NB4 (cell line): ENCODE measurements at places on chromosomes 3 and 15.
A peak's percentile ranks its signal among the peaks of the same experiment; 100 is the strongest.

DNA sequence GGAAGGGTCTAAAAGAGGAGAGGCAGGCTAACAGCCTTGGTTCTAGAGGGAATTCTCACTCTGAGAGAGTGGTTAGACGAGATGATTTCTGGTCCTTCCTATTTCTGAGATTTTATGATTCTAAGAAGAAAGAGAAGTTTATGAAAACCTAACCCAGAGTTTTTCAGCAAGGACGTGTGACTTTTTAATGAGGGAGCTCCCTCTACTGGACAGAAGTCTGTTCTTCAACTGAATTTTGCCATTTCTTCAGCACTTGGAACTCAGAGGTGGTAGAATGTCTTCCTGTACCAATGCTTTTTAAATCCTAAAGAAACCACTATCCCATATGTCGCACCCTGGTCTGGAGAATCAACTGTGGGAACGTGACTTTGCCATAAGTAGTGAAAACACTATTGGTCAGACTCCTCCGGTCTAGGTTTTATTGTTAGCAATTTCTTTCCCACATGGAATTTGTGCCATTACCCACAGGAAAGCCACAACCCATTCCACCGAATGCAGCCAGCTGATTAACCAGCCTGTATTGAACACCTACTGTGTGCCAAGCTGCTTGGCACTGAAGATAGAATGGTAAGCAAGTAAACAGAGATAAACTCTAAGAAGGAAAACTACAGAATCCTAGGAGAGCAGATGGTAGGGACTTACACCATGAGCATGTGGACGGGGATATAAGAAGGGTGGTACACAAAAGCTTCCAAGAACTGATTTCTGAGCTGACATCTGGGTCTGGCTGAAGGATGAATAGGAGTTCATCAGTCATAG lies 199.5 kb upstream of the LMCD1 start:
- peak; percentile 59 for DNase-seq

DNA sequence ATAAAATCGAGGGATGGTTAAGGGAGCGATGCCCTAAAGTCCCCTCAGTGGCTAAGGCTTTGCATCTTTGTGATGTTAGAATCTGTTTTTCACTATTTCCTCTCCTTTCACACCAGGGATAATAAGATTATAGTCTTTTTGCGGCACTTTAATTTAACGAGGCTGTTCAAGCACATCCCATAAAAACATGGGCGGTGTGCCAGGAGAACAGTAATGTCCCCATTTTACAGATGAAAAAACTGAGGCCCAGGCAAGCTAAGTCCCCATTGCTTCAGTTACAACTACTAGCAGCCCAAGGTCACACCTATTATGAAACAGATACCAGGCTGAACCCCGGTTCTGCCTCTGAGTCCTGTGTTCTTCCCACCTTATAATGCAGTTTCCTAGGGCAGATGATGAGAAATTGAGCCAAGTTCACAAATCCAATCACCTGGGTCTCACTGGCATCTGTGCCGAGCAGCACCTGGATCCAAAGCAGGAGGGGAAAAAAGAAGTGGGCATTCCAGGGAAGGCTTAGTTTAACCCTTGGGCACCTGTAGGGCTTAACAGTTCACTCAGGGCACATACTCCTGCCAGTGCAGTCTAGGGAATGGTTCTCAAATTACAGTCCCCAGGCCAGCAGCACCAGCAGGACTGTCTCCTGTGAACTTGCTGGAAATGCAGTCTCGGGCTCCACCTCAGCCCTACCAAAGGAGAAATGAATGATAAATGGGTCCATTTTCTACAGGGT lies 169.3 kb downstream of the RAB11A start:
- DNase-seq = no peak

GRCh38 chr15:39228889-39229288 lies 352.0 kb upstream of the THBS1 start:
- no peak for DNase-seq

- DNase-seq = no peak
Observed at GRCh38 chr15:55802600-55803376, 59.8 kb upstream of the PRTG start.

- no peak for DNase-seq
Observed at GRCh38 chr15:45995800-45996199, 361.0 kb downstream of the SQOR start.
